ENCODE measurements at places on chromosomes 1 and 21.

- no peak for DNase-seq
Observed at GRCh38 chr1:161052899-161053298, 7.1 kb upstream of the USF1 start.

GRCh38 chr1:223556414-223557129 is 108.9 kb downstream of the CAPN8 start:
- peak; percentile 60 for DNase-seq

- no peak for DNase-seq
Observed at GRCh38 chr1:201414051-201414738, 7.3 kb downstream of the TNNI1 start.

DNA sequence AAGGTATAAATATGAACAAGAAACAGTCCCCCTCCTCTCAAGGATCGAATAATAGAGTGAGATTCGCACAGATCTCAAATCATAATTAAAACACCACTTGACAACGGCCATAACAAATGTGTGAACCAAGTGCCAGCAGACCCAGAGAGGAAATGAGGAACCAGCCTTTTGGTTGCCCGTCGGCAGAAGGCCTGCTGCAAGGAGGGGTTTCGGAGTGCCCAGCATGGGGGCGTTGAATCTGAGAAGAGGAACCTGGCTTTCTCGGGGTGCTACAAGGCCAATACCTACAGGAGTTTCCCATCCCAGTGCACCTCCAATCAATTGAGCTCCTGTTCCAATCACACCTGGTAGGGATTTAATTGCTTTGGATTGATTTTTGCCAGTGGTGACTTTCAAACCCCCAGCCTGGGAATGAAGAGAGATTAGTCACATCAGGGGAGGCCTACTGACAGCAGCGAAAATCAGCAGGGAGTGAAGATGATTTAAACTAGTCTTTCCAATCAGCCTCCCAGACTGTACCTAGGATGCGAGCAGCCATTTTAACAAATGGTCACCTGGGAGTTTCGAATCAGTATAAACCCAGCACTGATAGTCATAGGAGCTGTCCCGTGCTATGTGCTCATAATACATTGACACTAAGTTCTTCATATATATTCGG is 263.8 kb downstream of the KAZN start:
- no peak for DNase-seq

- DNase-seq, result no peak
Observed at GRCh38 chr1:90262286-90262685, 267.4 kb downstream of the ZNF326 start.

DNA sequence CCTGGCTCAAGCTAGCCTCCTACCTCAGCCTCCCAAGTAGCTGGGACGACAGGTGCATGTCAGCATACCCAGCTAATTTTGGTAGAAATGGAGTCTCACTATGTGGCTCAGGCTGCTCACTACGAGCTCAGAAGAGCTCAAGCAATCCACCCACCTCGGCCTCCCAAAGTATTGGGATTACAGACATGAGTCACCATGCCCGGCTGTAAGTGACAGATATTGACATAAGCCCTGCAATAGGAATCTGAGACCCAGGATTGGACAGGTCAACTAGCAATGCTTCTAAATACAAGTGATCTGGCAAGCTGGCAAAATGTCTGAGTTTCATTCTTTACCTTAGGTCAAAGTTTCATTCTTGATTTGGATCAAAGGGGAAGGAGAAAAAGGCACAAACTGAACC is 40.5 kb upstream of the H6PD start:
- DNase-seq, result no peak

DNA sequence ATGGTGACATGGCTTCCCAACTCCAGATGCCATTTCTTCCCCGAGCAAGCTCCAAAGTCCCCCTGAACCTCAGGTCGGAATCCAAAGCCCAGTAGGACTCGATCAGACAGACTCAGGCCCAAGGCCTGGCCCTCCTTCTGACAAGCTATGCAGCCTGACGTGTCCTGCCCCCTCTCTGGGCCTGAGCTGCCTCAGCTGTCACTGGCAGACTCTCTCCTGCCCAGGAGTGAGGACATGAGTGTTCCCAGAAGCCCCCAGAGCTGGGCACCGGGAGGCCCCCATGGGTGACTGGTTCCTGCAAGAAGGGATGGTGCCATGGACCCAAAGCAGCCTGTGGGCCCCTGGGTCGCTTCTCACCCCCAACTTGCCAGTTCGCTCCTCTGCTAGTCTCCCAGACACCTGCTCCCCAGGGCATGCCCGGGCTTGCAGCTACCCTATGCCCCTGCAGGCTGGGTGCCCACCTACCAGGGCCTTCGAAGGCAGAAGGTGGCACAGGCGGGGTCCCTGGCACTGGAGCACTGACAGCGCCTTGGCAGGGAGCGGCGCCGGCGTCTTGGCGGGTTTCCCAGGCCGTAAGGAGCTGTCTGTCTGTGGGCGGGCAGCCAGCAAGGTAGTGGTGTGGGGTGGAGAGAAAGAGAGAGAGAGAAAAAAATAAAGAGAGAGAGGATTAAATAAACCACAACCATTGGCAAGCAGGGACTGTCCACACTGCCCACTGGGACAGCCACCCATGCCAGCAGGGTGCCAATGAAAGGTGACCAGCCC is 2.3 kb downstream of the EDN2 start:
- peak; percentile 48 for DNase-seq

- DNase-seq, result peak; percentile 61
Observed at GRCh38 chr1:31769720-31770390, 5.7 kb upstream of the ADGRB2 start.
